ENCODE measurements at places on chromosomes 4 and X.

- no peak for DNase-seq
These were observed 58.1 kb downstream of the FAM114A1 start for GRCh38 chr4:38925492-38926413.

- DNase-seq, result peak; percentile 6
These were observed 94.1 kb downstream of the GC start for GRCh38 chr4:71689822-71690221.

GRCh38 chr4:18480342-18480741 lies 458.8 kb upstream of the LCORL start:
- no peak for DNase-seq

DNA sequence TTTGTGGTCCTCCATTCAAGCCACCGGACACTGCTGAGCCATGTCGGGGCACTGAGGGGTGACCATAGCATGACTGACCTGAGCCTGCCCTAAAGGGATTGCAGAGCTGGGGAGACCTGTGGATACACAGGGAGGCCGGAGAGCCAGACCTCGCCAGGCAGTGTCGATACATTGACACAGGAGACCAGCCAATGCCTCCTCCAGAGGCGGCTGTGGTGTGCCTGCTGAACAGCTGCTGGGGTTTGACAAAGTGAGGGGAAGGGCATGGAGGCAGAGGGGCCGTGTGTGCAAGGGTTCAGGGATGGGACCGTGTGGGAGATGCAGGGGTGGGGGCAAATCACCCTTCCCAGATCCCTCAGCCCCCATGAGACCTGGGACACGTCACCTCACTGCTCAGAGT lies 48.0 kb downstream of the PPP2R2C start:
- DNase-seq, result no peak

GRCh38 chr4:141375855-141376254 lies 155.2 kb downstream of the ZNF330 start:
- peak; percentile 94 for DNase-seq

DNA sequence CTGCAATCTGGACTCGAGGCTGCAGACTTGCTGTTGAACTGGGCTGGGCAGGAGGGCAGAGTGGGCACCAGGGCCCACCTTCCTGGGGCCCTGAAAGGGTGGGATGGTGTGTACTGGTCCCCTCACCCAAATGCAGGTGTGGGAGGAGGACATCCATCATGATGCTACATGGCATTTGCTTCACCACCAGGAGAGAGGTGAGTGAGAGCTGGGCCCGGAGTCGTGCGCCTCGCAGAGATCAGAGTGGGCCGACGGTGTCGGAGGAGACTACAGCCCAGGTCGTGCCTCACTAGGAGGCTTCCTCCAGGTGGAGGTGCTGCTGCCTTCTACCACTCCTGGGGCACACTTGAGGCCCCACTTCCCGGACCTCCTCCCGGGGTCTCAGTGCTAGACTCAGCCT lies 50.3 kb downstream of the SCML1 start:
- no peak for DNase-seq

DNA sequence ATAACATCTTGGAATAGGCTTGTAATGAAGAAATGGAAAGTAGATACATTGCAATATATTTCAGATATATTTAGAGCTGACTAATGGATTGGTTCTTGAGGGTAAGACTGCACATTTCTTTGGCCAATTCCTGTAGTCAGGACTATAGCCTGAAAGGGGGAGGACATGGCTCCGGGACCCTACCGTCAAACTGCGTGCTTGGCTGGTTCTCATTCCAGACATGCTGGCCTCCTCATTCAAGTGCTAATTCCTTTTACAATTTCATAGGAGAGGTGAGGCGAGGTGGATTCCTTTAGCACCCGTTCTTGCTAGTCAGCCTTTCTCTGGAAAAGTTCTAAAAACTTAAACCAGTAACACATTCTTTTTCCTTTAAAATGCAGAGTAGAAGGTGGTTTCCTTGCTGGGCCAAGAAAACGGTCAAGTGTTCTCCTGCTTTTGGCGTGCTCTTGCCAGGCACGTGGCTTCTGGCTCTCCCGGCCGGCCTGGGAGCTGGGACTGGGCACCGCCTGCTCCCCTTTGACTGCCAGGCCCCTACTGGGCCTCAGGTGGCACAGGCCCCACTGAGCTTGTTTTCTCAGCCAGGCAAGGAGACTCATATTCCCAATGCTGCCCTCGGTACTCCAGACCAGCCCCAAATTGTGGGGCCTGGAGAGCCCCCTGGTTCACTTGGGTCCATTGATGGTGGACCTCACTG lies 167.2 kb downstream of the STK32B start:
- DNase-seq, result no peak

GRCh38 chrX:15914486-15914885 lies 59.9 kb upstream of the AP1S2 start:
- DNase-seq, result no peak

- DNase-seq, result no peak
These were observed 613 bp upstream of the TMEM47 start for GRCh38 chrX:34657726-34658070.

GRCh38 chr4:26935397-26935796 lies 74.8 kb downstream of the STIM2 start:
- DNase-seq, result peak; percentile 43

- no peak for DNase-seq
These were observed 6.3 kb upstream of the SORCS2 start for GRCh38 chr4:7186031-7186430.

DNA sequence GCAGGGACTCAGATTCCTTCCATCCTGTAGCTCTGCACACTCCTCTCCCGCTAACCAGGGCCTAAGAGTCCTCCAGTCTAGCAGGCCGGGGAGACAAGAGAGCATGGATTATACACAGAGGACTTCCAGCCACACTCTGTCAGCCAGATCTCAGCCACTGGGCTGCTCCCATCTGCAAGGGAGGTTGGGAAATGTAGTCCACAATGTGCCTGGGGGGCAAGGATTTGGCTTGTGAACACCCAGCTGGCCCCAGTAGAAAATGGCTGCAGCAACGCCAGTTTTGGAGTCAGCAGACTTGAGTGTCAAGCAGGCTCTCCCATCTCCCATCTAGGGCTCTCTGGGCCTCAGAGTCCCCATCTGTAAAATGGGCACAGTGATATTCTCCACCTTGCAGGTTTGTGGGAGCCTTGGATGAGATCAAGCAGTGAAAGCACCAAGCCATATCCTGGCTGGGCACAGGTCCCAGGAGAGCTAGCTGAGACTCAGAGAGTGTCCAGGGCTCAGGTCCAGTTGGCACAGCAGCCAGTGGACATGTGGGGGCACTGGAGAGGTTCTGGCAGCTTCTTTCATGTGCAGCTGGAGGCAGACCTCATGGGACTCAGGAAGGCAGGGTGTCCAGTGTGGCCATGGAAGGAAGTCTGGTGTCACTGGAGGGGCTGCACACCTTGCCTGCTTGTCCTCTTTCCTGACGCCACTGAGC lies 14.6 kb downstream of the PSAPL1 start:
- DNase-seq, result no peak

DNA sequence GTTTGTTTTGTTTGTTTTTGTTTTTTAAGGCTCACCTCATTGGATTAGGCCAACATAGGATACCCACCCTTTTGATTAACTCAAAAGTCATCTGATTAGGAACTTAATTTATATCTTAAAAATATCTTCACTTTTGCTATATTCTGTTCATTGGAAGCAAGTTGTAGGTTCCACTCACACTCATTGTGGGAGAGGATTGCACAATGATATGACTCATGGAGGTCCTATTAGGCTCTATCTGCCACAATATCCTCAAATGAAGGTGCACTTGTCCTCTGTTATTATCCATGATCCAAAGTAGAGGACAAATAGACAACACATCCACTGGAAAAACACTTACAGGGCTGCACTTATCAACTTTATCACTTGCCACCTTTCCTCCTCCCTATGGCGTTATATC lies 60.5 kb upstream of the ADAMTS3 start:
- DNase-seq, result peak; percentile 77

- DNase-seq, result peak; percentile 24
These were observed 131.2 kb downstream of the FRMPD4 start for GRCh38 chrX:12269484-12269883.

DNA sequence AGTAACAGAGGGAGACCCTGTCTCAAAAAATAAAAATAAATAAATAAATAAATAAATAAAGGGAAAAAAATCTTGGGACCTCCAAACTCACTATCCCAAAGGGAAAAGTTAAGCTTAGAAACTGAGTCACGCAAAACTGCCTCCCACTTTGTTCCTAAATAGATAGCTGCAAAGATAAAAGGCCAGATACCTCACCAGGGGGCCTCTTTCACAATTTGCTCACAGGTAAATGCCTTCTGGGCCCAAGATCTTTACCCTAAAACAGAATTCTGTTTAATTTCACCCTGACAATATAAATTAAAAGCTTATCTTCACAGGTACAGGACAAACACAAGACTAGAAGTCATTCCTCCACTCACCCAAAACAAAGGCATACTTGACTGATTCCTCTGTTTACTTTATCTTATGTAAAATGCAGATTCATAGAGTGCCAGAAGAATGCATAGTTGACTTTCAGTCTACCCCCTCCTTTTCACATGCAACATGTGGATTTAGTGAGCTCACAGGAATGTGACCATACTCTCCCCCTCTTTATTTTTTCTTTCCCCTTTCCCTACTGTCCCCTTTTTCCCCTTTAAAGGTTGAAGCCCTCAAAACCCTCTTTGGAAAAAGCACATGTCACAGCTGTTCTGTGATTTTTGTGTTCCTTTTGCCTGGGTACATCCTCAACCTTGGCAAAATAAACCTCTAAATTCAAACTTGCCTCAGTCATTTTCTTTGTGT lies 23.4 kb downstream of the ELF2 start:
- peak; percentile 49 for DNase-seq

DNA sequence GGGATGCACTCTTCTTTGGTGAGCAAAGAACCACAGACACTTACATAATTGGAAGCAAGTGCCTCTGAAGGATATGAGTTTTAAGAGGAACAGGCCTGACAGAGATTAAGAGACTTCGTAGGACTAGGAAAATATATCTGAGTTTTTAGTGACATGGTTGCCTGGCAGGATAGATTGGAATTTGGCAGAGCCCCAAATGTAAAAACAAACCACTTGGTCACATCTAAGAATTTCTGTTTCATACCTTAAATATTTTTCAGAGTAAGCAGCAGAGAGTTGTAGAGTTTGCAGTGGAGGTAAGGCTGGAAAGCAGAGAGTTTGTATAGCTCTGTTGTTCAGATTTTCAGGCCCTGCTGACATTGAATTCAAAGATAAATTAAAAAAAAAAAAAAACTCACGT lies 150.1 kb upstream of the MAGEB2 start:
- peak; percentile 36 for DNase-seq

GRCh38 chr4:177064729-177065394 lies 244.8 kb upstream of the NEIL3 start:
- no peak for DNase-seq

Measured in amniotic epithelial cell (primary cell).